ENCODE measurements at places on chromosomes 2 and 18. TPM values are rescaled to one million over a fixed set of nuclear protein-coding genes. Genes with fewer than 3 reads are reported as not detected.

The MPP4 gene
- total RNA-seq: not detected

The UGT1A5 gene
- not detected for total RNA-seq

The CD226 gene
- total RNA-seq: 1.4 TPM

The SH3RF3 gene
- 20.4 TPM for total RNA-seq

The SERPINB3 gene
- not detected for total RNA-seq

The SPC25 gene
- 0.32 TPM for total RNA-seq

The GALNT14 gene
- total RNA-seq: 3.4 TPM

The NTSR2 gene
- not detected for total RNA-seq

The EVX2 gene
- not detected for total RNA-seq

The PTH2R gene
- total RNA-seq: not detected

The LYG1 gene
- 1.1 TPM for total RNA-seq

The NLRC4 gene
- total RNA-seq: 7.9 TPM

The DIPK1C gene
- not detected for total RNA-seq

The SLC4A5 gene
- 2.0 TPM for total RNA-seq
